NCI-H2171 (cell line): ENCODE measurements at places on chromosomes 7 and 10.

DNA sequence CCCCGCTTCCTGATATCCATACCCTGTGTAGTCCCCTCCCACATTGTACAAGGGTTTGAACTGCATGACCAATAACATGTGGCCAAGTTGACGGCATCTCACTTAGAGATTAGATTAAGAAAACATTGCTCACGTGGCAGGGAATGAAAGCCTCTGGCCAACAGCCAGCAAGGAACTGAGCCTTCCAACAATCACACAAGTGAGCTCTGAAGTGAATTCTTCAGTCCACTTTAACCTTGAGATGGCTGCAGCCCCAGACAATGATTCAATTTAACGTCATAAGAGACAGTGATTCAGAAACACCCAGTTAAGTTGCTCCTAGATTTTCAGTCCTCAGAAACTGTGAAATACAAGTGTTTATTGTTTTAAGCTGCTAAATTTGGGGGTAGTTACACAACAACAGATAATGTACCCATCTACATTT, 165.9 kb upstream of the PLXNA4 start:
- DNase-seq, result no peak

DNA sequence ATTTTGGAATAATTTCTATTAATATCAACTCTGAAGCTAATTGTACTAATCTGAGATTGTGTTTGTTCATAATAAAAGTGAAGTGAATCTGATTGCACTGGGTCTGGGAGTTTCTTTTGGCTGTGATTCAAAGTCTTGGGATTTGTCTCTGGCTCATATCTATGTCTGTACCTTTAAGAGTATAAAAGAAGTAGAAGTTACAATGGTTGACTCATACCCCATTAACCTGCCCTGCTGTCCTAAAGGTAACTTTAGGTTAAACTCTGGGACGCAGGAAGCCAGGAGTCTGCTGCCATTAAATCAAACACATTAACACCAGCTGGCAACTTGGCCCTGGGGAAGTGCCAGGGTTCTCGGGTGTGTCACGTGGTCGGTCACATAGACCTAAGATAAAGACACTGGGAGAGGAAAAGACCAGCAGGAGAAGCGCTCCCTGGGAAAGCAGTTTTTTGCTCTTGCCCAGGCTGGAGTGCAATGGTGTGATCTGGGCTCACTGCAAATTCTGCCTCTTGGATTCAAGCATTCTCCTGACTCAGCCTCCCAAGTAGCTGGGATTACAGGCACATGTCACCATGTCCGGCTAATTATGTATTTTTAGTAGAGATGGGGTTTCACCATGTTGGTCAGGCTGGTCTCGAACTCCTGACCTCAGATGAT, 17.8 kb downstream of the SCD start:
- peak; percentile 32 for DNase-seq

DNA sequence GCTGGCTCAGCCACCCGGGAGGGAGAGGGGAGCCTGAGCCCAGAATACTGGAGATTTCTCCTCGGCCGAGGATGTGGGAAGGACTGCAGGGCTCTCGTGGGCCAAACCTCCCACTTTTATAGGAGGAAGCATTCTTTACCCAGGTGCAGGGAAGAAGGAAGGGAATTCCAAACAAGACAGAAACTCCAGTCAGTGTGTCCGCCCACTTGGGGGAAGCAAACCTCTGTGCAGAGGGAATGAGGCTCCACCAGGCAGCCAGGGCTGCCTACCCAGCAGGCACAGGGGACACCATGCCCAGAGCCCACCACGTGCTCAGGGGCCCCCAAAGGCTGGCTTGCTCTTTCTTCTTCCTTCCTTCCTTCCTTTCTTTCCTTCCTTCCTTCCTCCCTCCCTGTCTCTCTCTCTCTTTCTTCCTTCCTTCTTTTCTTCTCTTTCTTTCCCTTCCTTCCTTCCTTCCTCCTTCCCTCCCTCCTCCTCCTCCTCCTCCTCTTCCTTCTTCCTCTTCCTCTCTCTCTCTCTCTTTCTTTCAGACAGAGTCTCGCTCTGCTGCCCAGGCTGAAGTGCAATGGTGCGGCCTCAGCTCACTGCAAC, 15.4 kb upstream of the FZD9 start:
- DNase-seq, result no peak

GRCh38 chr7:23462846-23463245, 7.4 kb downstream of the IGF2BP3 start:
- no peak for DNase-seq

GRCh38 chr10:133186416-133187090, 26.5 kb downstream of the KNDC1 start:
- DNase-seq, result no peak
